ENCODE measurements at places on chromosomes 2 and 18. TPM values are rescaled to one million over a fixed set of nuclear protein-coding genes. Genes with fewer than 3 reads are reported as not detected.

GRCh38 chr2:163625632-163626031 lies 110.2 kb downstream of the FIGN start:
- DNase-seq = no peak

TMEM17 gene
- total RNA-seq = 0.51 TPM

GRCh38 chr18:48539406-48540250 lies 797 bp downstream of the CTIF start:
- peak; percentile 69 for DNase-seq

PSME4 gene
- total RNA-seq = 30.0 TPM

GRCh38 chr2:143397884-143398614 lies 268.8 kb downstream of the ARHGAP15 start:
- no peak for DNase-seq

LINC00305 gene
- total RNA-seq = not detected

TMEM37 gene
- total RNA-seq = 0.51 TPM

MARCO gene
- not detected for total RNA-seq

SIX3 gene
- not detected for total RNA-seq

TCF7L1 gene
- 8.5 TPM for total RNA-seq

ADGRF3 gene
- total RNA-seq = not detected

DNA sequence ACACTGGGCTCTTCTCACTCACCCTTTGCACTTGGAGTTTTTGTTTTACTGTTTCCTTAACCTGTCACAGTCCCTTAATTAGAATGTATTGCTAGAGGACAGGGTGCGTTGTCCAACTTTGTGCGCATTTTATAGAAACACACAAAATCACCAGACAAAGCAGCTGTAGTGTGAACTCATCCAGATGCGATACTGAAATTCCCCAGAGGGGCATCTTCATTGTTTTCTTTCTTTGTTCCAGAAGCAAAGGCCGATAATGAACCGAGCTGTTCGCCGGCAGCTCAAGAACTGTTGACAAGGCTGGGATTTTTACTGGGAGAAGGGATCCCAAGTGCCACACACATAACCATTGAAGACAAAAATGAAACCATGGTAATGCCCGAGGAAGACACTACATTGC lies 137.6 kb downstream of the WDSUB1 start:
- DNase-seq = peak; percentile 51

DSC2 gene
- 0.17 TPM for total RNA-seq

- no peak for DNase-seq
Measured at GRCh38 chr2:181662287-181662686, 5.4 kb upstream of the CERKL start.

DNA sequence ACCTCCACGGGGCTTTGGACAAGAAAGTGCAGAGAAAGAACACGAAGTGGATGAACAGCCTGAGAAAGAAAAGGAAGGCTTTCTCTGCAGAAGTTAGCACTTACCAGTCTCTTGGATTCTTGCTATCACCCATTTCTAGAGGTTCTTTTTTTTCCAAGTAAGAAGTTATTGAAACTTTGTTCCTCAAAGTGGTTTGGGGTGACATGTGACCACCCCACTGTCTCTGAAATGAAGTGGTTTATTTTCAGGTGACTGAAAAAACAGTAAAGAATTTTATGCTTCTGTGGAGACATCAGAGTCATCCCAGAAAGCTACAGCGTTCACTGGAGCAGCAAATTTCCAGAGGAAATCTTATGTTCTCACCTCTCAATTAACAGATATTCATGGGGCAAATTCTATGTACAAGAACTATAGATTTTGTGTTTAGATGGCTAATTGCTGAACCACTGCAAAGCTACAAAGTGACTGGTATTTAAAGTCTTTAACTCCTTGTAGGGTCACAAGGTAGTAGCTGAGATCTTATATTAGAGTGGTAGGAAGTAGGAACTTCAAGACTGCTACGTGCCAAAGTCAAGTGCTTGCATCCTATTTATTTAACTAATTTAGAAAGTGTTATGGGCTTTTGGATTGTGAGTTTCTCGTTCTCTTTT lies 267.5 kb downstream of the TGIF1 start:
- no peak for DNase-seq

- no peak for DNase-seq
Measured at GRCh38 chr2:44524347-44524926, 162.7 kb downstream of the CAMKMT start.

CRYBA2 gene
- total RNA-seq = not detected

DNA sequence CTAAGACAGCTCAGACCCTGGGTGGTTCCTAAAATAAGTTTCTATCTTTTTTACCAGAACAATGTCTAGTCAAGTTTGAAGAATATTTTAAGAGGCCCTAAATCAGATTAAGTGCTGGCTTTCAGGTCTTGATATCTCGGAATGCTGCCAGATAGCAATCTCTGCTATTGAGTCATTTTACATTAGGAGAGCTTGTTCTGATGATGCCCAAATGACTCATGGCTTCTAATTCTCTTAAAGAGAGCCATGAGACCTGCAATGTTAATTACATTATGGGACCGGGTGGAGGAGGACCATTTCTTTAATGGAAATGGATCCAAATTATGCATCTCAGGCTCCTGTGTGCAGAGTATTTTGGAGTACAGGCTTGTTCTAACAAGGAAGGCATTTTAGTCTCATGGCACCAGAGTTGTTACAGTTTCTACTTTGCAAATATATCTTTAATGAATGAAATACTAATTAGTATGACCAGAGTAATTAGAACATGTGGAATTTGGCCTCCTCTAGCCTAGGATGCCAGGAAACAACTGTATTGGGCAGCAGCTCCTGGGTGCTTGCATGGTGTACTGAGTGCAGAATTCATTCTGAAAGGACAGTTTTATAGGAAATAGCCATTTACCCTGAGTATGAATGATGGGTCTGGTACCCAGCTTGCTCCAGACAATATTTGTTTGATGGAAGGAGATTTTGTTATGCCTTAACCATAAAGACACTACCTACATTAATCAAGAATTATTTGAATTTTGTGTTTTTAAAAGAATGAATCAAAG lies 94.0 kb upstream of the SULT1C3 start:
- no peak for DNase-seq

MYL1 gene
- total RNA-seq = not detected

CIB4 gene
- total RNA-seq = not detected

DNA sequence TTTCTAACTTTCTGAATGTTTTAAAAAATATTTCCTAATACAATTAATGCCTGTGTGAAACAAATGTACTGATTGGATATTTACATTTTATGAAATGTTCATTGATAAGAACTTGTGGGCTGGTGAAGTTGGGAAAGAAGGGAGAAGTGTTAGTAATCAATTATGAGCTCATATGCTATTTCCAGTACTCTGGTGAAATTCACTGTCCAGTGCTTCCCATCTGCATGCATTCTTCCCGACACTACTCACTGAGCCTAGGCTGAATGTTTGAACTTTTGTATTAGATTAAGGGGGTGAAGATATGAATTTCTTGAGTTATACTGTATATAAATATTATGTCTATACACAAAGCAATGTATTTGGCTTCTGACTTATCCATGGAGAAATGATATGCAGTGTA lies 36.0 kb downstream of the SKA1 start:
- DNase-seq = no peak

DNA sequence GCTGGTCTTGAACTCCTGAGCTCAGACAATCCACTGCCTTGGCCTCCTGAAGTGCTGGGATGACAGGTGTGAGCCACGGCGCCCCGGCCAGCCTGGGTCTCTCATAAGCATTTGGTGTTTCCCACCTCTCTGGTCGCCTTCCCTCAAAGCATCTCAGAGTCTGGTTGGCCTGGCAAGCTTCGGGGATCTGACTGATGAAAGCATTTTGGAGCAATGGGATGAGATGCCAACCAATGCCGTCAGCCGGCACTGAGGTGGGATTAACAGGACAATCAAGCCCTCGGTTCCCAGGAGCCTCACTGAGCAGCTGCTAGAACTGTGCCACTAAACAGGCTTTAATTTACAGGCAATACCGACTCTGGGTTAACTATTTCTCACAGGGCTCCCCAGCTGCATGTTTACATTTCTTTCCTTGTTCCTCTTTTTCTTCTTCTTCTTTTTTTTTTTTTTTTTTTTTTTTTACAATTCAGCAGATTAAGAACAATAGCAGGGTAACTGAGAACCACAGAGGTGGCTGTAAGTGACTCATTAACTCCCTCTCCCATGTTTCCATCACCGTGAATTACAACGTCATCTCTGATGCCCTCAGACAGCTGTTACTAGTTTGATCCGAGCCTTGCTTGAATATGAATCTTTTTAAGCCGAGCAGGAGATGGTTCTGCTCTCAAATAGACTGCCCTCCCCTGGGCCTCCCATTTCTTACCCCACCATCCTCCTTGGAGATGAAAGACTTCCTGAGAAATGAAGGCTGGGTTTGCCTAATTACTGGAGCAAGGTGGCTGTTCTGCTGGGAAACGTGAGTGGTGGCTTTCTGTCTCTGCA lies 37.9 kb downstream of the ODC1 start:
- peak; percentile 24 for DNase-seq

GRCh38 chr2:31651736-31652135 lies 71.0 kb upstream of the SRD5A2 start:
- no peak for DNase-seq

UGT1A6 gene
- 0.88 TPM for total RNA-seq

GRCh38 chr18:74784752-74785151 lies 187.1 kb downstream of the ZNF407 start:
- DNase-seq = no peak

CD226 gene
- total RNA-seq = 1.0 TPM

- no peak for DNase-seq
Measured at GRCh38 chr2:47254464-47254863, 99.4 kb upstream of the STPG4 start.

DNA sequence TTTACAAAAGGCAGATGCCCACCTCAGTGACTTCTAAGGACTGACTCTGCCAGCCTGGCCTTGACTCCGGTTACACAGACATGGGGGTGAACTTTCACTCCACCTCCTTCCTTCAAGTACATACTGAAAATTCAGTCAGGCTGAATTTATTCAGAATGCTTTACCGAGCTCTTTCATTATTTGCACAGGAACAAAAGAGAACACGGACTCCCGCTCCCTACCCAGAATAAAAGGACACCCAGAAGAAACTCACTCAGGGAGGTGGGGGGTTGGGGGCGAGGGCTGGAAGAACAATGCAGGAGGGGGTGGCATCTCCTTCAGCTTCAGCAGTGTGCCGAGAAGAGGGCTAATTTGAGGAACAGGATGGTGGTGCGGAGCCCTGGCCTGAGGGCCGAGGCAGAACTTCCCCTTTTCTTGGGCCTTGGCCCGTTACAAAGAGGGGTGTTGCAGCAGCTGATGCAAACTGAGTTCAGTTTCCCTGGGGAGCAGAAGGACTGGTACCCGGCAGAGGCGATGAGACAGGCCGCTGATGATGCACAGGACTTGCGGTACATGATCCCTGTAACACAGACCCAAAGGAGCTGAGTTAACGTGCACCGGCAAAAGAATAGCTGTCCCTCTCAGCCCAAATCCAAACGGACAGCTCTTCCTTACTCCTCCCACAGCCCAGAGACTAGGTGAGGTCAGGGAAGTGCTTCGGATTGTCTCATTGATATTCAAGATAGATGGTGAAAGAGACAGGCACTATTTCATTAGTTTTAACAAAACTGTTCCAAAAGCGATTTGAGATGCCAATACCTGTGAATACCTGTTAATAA lies 24.1 kb downstream of the LYPD1 start:
- DNase-seq = no peak

Measured in dermis blood vessel endothelial cell (primary cell).